ENCODE measurements at places on chromosomes 2 and 18.

DNA sequence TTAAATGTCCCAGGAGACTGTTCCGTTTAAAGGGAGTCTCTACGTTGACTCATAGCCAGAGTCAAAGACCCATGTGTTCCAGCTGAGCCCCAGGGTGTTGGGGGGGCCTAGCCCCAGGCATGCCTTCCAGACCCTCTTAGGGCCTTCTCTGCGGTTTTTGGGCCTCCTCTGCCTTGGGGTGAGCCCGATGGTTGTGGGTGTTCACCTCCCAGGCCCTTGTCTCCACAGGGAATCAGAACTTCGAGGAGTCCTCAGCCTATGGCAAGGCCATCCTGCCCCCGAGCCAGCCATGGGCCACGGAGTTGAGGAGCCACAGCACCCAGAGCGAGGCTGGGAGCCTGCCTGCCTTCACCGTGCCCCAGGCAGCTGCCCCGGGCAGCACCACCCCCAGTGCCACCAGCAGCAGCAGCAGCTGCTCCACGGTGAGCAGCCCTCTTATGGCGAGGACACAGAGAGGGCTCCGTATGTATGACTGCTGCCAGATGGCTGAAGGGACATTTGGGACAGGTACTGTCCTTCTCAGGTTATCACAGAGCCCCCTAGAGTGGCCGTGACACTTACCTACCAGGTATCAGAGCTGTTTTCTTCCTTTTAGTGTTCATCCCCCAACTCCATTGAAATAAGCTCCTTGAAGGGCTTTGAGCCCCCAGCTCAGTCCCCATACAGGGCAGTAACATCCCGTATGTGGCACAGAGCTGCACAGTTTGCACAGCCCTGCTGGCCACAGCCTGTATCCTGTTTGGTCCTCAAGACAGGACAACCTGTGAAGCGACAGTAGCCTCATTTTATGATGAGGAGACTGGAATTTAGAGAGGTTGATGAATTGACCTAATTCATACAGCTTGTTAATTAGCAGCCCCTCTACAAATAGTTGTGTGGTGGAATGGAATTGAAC lies 80.7 kb downstream of the EPAS1 start:
- no peak for DNase-seq

DNA sequence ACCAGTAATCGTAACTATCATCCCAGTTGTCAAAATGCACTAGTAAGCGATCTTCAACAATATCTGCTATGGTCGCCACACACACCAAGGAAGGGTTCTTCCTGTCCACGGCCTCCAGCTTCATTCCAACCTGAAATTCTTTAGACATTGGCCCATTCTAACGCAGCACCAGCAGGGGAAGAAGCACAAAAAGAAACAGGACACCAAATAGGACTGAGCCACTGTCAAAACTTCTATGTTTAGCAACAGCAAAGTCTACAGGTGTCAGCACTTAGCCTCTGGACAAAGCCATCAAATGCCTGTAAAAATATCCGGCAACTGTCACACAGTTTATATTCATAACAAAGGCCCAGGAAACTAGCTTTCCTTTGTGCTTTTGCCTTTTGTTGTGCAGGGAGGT lies 175.0 kb downstream of the L3MBTL4 start:
- no peak for DNase-seq

- DNase-seq: no peak
These were observed 59.1 kb downstream of the EDAR start for GRCh38 chr2:108929807-108930425.

GRCh38 chr2:163878718-163879117 lies 142.9 kb upstream of the FIGN start:
- DNase-seq: no peak

All from hepatic stellate cell (primary cell).